Left ventricle myocardium inferior (tissue), 1 donor: ENCODE measurements at places on chromosomes 7 and 10. TPM values are rescaled to one million over a fixed set of nuclear protein-coding genes. Genes with fewer than 3 reads are reported as not detected.

ENTPD1 gene
- total RNA-seq, result 7.7 TPM

SPDYE6 gene
- total RNA-seq, result not detected

FLNC gene
- total RNA-seq, result 839 TPM

DNA sequence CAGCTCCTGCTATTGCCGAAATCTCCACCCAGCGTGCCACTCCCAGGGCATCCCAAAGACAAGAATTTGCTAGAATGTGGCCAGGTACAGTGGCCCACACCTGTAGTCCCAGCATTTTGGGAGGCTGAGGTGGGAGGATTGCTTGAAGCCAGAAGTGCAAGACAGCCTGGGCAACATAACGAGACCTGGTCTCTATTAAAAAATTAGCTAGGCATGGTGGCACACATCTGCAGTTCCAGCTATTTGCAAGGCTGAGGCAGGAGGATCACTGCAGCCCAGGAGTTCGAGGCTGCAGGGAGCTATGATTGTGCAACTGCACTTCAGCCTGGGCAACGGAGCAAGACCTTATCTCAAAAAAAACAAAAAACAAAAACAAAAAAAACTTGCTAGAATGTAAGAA, 73.3 kb upstream of the LYZL2 start:
- DNase-seq, result no peak
- H3K36me3 ChIP-seq, result no peaks in the 10 kb centered on the region
- H3K27ac ChIP-seq, result no peak overlapping the region

DNA sequence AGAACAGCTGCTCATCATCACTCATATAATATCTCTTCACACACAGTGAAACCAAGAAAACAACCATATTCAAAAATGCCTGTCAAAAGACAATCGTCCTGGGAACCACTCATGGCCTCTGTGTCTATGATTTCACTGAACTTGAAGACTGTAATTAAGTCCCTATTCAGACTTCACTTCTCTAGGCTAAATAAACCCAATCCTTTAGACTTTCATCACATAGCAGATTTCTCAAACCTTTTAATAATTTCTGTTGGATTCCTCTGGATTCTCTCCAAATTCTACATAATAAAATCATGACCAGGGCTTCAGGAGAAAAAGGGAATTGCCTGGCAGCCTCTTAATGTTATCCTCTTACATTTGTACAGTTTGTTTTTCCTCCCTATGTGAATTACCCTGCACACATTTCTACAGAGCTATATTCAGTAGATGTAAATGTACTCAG, 201.1 kb downstream of the LRRN3 start:
- H3K27me3 ChIP-seq, result no peaks in the 10 kb centered on the region
- H3K27ac ChIP-seq, result no peak overlapping the region
- no peaks in the 10 kb centered on the region for H3K36me3 ChIP-seq
- no peak for DNase-seq

DNA sequence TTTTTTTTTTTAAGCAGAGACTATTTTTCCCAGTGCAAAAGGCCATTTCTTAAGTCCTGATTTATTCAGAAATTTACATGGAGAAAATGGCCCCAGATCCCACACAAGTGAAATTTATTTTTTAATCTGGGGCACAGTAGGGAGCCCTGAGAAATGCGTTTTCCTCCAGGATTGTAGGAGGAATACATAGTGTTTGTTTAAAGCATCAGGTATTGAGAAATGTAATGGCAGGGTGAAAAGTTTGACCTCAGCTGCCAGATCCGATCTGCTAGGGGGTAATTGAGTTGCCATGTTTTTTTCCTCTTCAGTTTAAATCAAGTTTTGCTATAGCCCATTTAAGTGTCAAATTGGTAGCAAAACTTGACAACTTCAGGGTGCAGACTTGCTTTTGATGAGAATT, 110.0 kb downstream of the LRMDA start:
- peaks cover 21% of the 10 kb centered on the region for H3K4me1 ChIP-seq
- no peak overlapping the region for H3K4me3 ChIP-seq
- no peak for DNase-seq
- H3K36me3 ChIP-seq, result no peaks in the 10 kb centered on the region
- H3K27ac ChIP-seq, result no peak overlapping the region

DNA sequence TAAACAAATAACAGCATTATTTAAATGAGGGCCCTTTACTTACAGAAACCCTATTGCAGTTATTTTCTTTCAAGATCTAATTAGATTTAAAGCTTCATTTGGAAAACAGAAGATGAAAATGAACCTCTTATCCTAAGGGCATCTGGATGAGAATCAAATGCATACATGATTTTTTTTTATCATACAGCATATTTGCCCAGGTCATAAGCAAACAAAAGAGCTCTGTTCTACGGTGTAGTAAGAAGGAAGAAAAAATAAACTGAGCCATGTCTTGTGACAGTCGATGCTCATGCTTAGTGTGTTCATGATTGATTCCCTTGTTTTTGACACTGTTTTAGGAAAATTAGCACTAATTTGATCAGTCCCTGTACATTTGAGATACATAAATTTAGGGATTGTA, 202.6 kb upstream of the RNF32 start:
- H3K4me3 ChIP-seq, result no peak overlapping the region
- no peaks in the 10 kb centered on the region for H3K36me3 ChIP-seq
- H3K27me3 ChIP-seq, result peaks cover 41% of the 10 kb centered on the region
- no peaks in the 10 kb centered on the region for H3K4me1 ChIP-seq
- DNase-seq, result no peak

DNA sequence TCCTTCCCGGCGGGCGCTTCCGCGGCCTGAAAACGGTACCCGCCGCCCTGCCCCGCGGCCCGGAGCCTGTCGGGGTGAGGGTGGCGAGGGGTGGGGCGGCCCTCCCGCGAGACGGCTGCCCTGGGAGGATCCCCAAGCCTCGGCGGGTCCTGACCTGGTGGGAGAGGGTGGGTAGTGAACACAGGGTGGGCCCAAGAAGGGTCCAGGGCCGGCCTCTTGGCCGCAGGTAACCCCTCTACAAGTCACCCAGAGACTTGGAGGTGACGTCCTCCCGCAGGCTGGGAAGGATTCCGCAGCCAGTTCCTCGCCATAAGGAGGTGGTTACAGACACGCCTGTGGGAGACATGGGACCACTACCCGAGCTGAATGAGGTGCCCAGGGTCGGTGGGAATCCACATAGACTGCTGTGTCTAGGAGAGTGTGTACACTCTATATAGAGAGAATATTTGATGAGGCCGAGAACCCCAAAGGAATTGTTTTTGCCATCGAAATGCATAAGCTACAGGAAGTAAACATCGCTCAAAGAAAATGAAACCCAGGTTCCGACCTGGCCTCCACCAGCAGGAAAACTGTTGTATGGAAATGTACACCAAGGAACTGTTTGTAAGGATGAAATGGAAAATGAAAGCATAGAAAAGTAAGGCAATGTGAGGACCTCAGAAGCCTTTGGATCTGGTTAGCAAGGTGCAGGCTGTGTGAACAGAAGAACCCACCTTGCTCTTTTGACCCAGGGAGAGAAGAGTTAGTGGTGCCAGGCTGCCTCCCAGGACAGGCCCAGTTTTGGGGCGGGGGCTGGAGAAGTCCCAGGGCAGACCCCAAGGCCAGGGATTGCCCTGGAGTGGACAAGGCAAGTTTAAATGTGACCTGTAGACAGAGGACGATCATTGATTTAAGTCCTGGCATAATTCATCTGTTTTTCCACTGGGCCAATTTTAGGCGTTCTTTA, 659 bp downstream of the OPTN start:
- H3K36me3 ChIP-seq, result no peaks in the 10 kb centered on the region
- H3K4me3 ChIP-seq, result peak overlapping the region; percentile 95
- peak; percentile 31 for DNase-seq

DNA sequence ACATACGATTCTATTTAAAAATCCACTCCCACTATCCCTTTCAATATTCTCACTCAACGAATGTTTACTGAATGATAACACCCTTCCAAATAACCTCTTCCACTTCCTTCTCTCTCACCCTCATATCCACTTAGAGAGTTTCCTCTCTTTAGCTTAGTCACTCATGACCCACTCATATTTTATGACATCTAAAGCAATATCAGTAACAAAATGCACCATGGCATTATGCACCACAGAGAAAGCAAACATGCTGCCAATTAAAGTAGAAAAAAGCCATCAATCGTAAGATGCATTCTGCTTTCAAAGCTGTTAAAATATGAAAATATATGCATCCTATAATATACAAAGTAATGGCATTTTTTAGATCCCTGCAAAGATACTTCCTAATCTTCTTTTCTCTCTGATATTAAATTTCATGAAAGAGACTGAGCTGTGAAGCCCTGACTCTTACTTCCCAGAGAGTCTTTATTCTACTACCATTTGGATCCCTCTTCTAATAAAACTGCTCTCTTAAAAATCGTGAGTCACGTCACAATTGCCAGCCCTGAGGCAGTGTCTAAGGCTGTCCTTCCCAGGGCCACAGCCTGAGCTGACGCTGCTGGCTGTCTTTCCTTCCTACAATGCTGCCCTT, 283.0 kb upstream of the KLF6 start:
- H3K4me3 ChIP-seq, result no peak overlapping the region
- H3K4me1 ChIP-seq, result peaks cover 24% of the 10 kb centered on the region
- no peaks in the 10 kb centered on the region for H3K27me3 ChIP-seq
- DNase-seq, result no peak
- H3K27ac ChIP-seq, result no peak overlapping the region

GRCh38 chr10:130364631-130365411, 228.6 kb downstream of the GLRX3 start:
- H3K27ac ChIP-seq, result no peak overlapping the region
- H3K36me3 ChIP-seq, result no peaks in the 10 kb centered on the region
- no peak overlapping the region for H3K4me3 ChIP-seq
- DNase-seq, result no peak
- H3K4me1 ChIP-seq, result peaks cover 24% of the 10 kb centered on the region

- no peaks in the 10 kb centered on the region for H3K36me3 ChIP-seq
- no peak overlapping the region for H3K27ac ChIP-seq
- no peak for DNase-seq
- no peaks in the 10 kb centered on the region for H3K4me1 ChIP-seq
- no peak overlapping the region for H3K4me3 ChIP-seq
These were observed 26.8 kb upstream of the SORCS3 start for GRCh38 chr10:104614245-104614831.

DNA sequence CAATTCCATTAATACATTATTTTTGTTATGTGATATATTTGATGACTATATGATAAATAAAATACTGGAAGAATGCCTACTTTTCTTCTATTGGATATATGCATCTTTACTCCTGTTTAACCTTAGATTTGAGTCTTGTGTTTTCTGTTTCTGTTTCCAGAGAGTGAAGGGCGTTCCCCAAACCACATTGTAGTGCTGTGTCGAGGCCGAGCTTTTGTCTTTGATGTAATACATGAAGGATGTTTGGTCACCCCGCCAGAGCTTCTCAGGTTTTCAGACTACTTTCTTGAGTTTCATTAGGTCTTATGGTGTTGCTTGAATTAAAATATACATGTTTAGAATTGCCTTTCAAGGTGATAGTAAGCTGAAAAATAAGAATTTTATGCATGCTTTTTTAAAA, 23.8 kb downstream of the CROT start:
- no peak overlapping the region for H3K27ac ChIP-seq
- DNase-seq, result no peak
- H3K36me3 ChIP-seq, result peaks cover 18% of the 10 kb centered on the region
- no peaks in the 10 kb centered on the region for H3K4me1 ChIP-seq

DNA sequence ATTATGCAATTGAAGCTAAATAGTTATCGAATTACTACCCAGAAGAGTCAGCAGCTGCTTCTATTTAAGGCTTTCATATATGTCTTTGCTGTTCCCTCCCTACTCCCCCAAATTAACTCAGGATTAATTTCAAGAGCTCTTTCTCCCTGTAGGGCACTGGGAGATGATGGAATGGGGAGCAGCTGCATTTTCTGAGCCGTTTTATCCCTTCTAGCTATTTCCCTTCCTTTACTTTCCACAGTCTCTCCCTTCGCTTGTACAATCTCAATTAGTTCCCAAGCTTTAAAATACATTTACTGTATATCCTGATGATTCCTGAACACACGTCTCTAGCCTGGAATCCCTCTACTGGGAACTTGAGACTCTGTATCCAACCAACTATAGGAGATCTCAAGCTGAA, 19.8 kb upstream of the TSPAN12 start:
- no peak overlapping the region for H3K27ac ChIP-seq
- H3K27me3 ChIP-seq, result no peaks in the 10 kb centered on the region
- H3K36me3 ChIP-seq, result no peaks in the 10 kb centered on the region
- H3K4me1 ChIP-seq, result no peaks in the 10 kb centered on the region
- no peak overlapping the region for H3K4me3 ChIP-seq

DNA sequence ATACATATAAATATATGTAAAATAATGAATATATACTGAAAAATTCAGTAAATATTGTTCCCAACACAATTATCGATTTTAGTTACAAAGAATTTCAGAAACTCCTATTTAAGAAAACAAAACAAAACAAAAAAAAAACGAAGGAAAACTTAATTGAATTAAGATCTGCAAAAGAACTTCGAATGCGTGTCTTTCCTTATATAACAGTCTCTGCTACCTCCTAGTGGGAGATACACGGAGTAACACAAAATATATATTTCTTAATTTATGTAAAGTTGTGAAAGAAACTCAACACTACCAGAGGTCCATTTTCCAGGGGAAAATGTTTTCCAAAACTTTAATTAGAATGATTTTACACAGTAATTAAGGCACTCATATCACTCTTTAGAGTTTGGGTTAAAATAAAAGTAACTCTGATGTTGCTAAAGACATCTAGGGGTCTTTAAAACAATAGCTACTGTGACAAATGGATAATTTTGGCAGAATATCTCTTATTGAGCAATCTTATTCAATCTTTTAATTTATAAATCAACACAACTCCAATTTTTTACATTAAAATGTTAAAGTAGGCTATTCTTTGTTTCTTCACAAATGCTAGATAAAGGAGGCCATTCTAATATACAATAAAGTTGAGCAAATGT, 41.6 kb downstream of the NEBL start:
- peak overlapping the region; percentile 69 for H3K27ac ChIP-seq
- peaks cover 38% of the 10 kb centered on the region for H3K36me3 ChIP-seq
- DNase-seq, result no peak
- H3K4me3 ChIP-seq, result no peak overlapping the region

DNA sequence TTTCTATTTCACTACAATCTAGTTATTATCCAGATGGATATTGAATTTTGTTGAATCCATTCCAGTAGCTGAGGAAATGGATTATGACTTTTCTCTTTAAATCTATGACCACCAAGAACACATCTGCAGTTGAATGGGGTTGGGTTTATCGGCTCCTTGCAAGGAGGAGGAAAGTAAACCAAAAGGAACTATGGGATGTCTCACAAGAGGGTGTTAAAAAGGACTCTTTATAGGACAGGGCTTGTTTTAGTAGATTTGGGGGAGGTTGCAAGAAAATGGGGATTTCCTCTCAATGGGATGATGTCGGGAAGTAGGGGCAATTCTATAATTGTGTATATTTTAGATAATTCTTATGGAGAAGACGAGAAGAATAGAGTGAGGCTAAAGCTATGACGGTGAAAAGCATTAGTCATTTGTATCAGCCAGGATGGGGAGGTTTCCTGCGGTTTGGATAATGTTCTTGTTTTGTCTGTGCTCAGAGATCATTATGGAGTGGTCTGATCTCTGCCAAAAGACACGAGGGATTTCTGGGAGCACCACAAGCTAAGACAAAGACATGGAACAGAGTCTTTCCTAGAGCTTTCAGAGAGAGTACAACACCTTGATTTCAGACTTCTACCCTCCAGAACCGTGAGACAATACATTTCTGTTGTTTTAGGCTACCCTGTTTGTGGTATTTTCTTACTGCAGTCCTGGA, 5.3 kb upstream of the LRRC61 start:
- no peak for DNase-seq
- H3K4me3 ChIP-seq, result no peak overlapping the region
- H3K27me3 ChIP-seq, result peaks cover 6% of the 10 kb centered on the region
- peaks cover 8% of the 10 kb centered on the region for H3K4me1 ChIP-seq
- H3K27ac ChIP-seq, result no peak overlapping the region
